Aorta (tissue), 5 donors: ENCODE measurements at places on chromosomes 11 and 22. TPM values are rescaled to one million over a fixed set of nuclear protein-coding genes. Genes with fewer than 3 reads are reported as not detected.

Gene CST6
- 14.0 TPM for total RNA-seq

Gene MMP10
- not detected for total RNA-seq

Gene MMP13
- total RNA-seq = not detected

Gene ATG13
- total RNA-seq = 59.6 TPM

DNA sequence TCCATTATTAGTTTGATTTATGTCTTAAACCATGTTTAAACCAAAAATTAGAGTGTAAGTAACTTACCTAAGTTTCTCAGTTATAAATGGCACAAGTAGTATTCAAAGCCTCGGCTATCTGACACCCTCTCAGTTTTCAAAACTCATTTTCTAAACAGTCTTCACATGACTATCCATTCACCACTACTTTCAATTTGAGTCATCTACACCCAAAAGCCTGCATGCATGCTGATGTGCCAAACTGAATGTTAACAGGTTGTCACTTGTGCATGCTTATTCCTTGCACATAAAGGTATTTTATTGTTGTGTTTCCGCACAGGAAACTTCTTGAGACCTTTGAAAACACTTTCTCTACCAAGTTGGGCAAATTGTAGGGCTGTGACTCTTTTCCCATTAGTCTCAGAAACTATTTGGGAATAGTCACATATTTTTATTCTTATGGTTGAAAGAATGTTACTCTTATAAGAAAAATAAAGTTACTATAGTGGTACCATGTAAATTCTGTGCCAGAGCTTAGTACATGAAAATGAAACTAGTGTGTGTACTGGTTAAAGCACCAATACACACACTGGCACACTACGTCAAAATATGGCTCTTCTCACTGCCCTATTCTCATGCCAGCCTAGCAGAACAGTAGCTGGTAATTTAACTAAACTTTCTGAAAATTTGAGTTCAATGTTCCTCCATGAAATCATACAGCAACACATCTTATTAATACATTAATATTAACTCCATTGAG lies 2.2 kb upstream of the OR51E2 start:
- DNase-seq = no peak

DNA sequence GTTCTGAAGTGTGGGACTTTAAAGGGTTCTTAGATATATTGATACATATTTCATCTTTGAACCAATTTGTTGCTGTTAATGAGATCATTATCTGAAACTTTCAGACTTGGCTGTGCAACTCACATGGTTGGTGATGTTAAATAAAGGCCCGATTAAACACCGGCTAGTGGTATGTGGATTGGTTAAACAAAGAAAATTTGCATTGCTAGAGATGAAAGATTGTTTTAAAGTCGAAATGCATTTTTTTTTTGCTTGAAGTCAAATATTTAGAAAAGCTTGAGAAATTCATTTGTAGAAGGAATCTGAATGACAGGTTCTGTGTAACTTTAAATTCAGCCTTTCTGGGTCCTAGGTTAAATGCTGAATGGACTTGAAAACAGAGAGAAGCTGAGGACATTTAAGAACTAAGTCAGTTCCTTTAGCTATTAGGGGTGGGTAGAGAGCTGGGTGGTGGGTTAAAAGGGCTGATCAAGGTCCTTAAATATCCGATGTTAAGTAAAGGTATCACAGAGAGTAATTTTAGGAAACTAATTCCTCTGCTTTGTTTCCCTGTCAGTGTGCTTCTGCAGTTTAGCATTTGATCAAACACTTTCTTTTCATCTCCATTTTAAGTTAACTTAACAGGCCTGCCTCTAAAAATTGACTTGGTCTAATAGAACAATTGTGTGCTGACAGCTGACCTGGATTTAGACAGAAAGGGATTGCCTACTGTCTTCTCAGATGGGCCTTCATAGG lies 4.5 kb downstream of the ZNRF3 start:
- DNase-seq = no peak

DNA sequence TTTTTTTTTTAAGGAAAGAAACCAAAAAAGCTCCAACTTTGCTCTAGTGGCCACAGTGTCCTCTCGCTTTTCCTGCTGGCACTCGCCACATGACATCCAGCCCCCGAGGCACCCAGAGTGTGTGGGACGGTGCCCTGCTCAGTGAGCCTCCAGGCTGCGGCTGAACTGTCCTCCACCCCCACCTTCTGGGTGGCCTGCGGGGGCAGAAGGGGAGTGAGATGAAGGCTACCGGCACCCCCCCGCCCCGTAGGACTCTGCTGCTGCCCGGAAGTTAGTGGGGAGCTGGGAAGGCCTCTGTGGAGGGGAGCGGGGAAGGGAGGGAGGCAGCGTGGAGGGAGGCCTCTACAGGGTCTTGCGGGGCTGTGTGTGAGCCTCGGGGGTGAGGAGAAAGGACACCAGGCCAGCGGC lies 264.4 kb downstream of the CTTN start:
- no peak for DNase-seq

DNA sequence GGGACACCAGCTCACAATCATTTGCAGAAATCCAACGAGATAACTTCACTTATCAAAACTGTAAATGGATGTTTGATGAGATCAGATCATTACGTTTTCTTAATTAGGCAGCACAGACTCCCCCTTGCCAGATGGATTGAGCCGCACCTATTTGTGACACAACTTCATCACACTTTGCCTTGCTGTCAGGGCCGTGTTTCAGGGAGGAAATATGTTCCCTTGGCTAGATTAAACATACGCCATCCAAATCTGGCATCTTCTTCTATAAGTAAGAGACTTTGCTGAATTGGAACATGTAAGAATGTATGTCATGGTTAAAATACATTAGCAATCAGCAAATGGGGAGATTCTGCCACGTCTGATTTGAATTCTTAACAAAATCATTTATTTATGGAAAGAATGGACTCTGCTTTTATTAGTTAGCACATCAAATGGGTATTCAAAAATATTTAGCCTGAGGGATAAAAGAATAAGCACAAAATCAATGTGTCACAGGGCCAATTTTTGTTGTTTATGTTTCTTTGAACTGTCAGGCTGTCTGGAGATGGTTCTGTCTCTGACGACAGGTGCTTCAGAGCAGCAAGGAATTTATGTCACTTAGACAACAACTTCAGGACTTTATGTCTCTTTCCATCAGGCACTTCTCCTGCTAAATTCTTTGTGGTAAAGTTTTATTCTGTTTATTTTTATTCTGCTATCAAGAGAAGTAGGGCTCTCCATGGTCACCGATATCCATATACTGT lies 326.1 kb upstream of the NCAM1 start:
- no peak for DNase-seq

DNA sequence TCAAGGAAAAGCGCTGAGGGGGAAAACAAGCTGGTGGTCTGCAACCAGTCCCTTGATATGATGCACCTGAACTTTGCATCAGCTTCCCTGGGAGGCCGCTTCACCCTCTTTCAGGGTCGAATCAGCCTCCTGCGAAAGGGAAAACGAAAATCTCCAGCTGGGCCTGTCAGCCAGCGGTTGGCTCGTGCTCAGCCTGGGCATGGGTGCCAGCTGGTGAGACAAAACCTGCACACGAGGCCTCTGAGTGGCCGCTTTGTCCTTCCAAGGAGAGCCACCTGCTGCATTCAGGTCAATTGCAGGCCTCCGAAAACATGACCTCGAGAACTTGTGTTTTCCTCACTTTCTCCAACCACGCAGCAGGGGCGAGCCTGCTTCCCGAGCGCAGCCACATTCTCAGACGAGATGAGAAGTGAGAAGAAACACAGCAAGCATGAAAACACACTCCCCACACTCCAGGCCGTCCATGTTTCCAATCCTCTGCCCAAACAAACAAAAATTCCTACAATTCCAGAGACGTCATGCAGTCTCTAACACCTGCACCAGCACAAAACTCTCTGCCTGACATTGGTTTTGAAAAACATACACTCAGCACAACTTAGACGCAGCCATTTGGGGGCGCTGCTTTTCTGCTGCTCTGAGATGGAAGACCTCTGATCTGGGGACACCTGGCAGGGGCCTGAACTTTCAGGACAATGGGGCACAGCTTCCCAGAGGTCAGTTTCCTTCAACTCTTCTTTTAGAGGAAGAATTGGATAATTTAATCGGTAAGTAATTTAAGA lies 77.1 kb downstream of the DHCR7 start:
- DNase-seq = no peak

GRCh38 chr11:33256813-33257159 lies 395 bp upstream of the HIPK3 start:
- no peak for DNase-seq

DNA sequence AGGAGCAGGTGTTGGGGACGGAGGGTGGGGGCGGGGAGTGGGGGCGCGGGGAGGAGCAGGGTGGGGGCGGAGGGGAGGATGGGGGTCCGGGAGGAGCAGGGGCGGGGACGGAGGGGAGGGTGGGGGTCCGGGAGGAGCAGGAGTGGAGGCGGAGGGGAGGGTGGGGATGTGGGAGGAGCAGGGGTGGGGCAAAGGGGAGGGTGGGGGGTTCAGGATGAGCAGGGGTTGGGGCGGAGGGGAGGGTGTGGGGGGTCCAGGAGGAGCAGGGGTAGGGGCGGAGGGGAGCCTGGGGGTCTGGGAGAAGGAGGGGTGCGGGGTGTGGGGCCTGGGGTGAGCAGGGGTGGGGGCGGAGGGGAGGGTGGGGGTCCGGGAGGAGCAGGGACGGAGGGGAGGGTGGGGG lies 17.1 kb downstream of the CRELD2 start:
- DNase-seq = peak; percentile 78
